ENCODE measurements at places on chromosomes 5 and 9.

DNA sequence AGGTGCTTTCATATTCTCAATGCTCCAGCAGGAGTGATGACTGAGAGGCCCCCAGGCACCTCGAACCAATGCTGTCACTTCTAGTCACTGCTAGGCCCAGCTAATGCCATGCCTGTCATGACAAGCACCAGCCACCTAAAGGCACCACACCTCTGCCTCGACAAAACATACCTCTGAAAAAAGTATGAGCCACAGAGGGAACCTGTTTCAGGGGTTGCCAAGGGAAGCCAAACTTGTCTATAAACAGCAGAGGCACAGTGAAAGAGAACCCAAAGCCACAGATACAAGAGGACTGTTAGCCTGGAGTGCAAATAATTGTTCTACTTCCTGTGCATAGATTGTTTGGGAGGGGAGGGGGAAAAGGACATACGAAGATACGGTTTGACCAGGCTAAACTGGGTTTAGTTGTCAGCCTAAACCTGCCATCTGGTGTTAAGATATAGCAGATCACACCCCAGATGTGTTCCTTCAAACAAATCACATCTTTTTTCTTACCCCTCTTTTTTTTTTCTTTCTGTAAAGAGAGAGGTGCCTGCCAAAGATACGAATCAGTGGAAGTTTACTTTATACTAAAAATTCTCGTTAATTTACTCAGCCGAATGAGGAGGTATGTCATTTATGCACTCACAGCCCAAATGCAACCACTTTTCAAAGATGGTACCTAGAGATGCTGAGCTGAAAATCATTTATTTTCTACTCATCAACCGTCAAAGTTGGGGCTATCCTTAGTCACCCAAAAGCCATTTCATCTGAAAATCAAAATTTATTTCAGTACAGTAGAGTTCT is 45.7 kb downstream of the BNC2 start:
- DNase-seq: peak; percentile 70

DNA sequence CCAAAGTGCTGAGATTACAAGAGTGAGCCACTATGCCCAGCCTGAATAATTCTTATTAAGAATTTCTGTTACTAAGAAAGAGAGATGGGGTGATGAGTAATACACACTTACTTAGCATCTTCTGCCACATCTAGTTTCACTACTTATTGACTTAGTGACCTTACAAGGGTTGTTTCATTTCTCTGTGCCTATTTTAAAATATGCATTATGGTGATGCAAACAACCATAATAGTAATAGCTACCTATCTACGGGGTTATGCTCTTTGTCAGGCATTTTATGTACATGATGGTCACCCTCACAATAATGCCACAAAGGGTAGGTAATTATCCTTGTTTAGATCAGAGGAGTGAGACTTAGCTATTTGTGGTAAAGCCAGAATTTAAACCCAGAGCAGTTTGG is 499.0 kb upstream of the SGCD start:
- no peak for DNase-seq

DNA sequence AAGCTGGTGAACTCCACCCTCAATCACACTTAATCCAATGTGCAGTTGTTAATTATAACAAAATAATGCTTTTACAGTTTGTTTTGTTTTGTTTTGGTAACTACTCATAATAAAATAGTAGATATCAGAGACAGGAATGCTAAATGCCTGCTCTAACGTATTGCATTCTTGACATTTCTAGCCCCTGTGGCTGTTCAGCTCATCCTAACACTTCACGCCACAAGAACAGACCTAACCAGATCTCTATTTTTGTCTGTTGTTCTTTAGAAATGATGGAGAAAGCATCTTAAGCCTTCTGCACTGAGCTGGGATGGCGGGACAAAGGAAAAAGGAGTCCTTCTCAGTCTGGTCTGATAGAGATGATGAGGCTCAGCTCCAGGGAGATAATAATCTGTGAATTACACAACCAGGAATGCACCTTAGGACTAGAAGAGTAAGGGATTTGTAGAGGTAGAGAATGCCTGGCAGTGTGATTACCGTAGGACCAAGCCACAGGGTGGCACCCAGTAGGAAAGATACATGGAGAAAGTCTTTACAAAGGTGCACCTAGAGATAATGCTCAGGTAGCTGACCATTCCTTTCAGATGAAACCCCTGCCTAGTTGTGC is 628.8 kb downstream of the PDE4D start:
- no peak for DNase-seq

DNA sequence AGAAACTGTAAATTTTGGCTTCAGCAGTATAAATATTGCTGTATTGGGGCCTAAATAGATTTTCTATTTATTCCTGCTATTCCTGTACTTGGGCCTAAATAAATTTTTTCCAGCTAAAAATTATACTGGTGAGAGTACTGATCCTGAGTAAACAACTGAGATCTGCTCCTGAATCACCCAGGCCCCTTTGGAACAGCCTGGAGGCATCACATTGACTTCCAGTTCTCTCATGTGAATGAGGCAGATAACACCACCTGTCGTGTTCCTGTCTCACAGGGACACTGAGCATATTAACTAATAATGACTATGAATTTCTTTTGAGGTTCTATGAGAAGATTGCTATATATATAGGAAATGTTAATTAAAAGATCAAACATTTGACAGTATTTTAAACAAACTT is 119.5 kb upstream of the PLCXD3 start:
- DNase-seq: no peak

DNA sequence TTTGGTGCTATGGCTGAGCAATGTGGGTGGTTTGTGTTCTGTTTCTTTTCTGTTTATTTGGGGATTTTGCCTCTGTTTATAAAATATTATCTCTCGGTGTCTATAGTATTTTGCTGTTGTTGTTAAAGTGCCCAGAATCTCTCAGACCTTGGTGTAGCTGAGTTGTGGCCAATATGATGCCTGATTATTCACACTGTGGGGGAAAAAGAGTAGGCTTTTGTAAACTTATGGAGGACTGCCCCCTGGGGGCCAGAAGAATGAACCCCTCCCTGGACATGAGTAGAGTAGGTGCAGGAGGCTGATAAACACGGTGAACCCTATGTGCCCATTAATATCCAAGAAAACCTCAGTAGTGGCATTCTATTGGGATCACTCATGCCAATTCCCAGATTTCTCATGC is 49.0 kb upstream of the DPYSL3 start:
- peak; percentile 61 for DNase-seq

GRCh38 chr9:117035546-117035945 is 348.4 kb downstream of the TRIM32 start:
- DNase-seq: no peak

GRCh38 chr5:14425559-14425958 is 156.0 kb upstream of the OTULINL start:
- no peak for DNase-seq

DNA sequence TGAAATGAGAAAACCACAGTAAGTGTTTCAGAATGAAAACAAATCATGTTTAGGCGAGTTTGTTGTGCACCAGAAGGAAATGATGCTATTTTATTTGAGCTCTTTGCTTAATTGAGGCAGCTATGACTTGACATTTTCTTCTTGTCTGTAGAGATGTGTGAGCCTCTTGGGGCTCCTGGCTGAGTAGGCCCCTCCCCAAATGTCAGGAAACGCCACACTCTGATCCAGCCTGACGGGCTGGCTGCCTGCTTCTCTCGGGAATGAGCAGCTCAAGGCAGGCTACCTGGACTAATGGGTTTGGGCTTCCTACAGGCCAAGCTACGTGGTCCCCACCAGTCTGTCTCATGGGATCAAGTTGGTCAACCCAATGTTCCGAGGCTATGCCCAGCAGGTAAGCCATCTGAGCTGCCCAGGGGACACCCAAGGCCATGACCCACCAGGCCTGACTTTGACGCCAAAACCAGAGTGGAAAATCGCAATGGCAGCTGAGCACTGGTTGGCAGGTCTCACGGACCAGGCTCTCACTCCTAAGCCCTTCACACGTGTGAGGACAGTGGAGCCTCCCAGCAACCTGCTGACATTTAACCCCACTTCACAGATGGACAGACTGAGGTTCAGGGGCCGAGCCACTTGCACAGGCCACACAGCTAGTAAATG is 29.9 kb downstream of the USP20 start:
- no peak for DNase-seq

DNA sequence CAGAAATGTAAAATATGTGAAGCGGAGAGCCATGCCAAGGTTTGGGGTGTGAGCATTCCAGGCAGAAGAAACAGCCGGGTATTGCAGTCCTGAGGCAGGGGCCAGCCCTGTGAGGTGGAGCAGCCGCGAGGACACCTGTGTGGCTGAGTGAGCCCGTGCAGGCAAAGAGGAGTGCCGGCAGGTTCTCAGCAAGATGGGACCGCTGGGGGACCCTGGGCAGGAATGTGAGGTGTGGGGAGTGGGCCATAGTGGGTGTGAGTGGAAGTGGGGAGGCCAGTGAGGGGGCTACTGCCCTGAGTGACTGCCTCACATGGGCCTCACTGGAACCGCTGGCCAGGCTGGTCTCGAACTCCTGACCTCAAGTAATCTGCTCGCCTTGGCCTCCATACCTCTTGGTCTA is 8.1 kb upstream of the PRR7 start:
- DNase-seq: no peak

- DNase-seq: peak; percentile 49
Observed at GRCh38 chr9:136847826-136848392, 1.3 kb upstream of the PHPT1 start.

DNA sequence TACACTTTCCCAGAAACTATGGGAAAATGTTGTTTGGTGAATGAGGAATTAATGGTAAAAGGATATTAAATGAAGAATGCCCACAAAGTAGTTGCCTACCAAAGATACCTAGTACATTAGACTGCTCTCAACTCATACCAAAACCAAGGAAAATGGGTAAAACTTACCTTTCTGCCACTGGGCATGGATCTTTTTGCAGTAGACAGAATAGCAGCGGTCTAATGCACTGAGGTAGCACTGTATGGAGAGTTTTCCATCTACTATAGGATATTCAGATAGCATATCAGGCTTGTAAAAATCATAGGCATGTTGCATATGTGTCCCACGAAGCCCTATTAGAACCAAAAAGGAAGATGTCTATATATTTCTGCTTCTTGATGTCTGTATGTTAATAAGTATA is 16.4 kb downstream of the HMGCS1 start:
- no peak for DNase-seq

- DNase-seq: peak; percentile 72
Observed at GRCh38 chr9:79195879-79196278, 375.9 kb upstream of the TLE4 start.

- no peak for DNase-seq
Observed at GRCh38 chr9:76401580-76402354, 7.5 kb upstream of the RFK start.

DNA sequence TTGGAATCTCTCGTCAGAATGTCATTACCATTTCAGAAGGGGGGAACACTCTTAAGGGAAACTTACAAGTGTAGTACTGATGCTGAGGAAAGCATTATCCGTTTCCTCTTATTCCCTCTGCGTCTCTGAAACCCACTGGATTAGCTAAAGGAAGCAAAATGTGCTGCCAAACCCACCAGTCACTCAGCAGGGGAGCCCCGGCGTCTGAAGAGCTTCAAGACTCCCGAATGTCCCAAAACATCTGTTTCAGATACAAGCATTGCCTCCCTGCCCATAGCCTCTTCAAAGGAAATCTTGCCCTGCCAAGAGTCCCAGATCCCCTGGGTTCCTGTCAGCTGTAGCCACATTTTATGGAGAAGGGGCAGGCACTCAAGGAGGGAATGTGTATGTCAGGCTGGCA is 1.0 kb upstream of the HCN1 start:
- no peak for DNase-seq

DNA sequence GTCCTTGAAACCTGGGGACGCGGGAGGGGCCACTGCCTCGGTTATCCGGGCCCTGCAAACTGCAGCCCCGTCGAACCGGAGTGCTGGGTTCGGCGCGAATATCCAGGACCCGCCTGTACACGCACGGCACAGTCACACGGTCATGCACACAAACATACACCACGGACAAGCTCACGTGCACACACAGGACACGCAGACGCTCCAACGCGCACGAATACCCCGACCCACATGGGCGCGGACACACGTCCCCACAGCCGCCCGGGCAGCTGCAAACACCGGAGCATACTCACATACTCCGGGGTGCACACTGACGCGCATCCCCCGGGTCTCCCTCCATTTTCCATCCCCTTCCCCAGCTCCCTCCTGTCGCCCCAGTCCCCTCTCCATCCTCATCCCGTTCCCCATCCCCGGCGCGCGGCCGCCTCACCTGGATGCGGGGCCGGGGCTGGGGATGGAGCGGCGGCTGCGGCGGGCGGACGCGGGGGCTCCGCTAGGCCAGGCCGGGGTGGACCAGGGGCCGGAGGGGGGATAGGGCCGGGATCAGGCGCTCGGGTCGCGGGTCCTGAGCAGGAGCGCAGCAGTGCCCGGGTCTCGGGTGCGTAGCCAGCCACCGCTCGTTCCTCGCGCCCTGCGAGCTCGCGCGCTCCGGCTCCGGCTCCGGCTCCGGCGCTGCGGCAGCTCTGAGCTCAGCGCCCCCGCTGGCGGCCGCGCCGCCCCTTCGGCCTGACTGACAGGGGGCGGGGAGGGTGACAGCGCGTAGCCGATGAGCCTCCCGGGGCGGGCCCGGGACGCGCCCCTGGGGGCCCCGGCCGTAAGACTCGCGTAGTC is at the start of the genes EIF4E1B and SNCB:
Gene EIF4E1B (plus strand): TSS at position 823 of the 828 bp plus-strand sequence. CDS start 12,113 bp downstream, outside the sequence.
Gene SNCB (minus strand): TSS at position 682 of the 828 bp plus-strand sequence. CDS start 880 bp downstream, outside the sequence.
- DNase-seq: no peak

DNA sequence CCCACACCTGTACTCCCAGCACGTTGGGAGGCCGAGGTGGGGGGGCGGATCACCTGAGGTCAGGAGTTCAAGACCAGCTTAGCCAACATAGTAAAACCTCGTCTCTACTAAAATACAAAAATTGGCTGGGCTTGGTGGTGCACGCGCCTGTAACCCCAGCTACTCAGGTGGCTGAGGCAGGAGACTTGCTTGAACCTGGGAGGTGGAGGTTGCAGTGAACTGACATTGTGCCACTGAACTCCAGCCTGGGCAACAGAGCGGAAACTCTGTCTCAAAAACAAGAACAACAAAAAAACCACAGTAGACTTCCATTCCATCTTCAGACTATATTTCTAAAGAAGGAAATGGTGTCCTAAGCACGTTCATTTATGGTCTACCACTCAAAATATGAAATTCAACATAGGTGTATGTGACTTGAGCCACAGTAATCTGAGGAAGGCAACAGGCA is 14.2 kb upstream of the SERINC5 start:
- no peak for DNase-seq

GRCh38 chr5:129204525-129204924 is 110.0 kb downstream of the ISOC1 start:
- no peak for DNase-seq

DNA sequence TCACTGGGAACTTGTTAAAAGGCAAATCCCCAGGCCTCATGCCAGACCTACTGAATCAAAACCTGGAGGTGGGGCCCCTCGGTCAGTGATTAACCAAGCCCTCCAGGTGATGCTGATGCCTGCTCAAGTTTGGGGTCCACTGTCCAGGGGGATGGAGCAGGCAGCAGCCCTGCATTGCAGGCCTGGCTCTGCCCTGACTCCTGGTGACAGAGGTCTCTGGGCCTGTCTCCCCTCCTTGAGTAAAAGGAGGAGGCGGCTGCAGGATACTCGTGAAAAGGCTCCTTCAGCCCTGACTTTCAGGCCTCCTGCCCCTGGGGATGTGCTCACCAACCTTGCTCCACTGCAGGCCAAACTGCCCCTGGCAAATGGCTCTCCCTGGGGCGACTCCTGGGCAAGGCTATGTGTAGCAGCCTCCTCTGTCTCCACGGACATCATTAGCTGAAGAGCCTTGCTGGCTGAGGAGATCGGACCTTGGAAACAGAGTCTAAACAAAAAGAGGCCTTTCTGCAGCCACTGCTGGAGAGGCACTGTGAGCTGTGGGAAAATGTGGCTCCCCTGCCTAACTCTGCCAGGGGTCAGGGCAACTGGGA is 134.8 kb upstream of the ALDH1B1 start:
- no peak for DNase-seq

Measured in AG04450 (cell line).